ENCODE measurements at places on chromosomes 13 and 19.

DNA sequence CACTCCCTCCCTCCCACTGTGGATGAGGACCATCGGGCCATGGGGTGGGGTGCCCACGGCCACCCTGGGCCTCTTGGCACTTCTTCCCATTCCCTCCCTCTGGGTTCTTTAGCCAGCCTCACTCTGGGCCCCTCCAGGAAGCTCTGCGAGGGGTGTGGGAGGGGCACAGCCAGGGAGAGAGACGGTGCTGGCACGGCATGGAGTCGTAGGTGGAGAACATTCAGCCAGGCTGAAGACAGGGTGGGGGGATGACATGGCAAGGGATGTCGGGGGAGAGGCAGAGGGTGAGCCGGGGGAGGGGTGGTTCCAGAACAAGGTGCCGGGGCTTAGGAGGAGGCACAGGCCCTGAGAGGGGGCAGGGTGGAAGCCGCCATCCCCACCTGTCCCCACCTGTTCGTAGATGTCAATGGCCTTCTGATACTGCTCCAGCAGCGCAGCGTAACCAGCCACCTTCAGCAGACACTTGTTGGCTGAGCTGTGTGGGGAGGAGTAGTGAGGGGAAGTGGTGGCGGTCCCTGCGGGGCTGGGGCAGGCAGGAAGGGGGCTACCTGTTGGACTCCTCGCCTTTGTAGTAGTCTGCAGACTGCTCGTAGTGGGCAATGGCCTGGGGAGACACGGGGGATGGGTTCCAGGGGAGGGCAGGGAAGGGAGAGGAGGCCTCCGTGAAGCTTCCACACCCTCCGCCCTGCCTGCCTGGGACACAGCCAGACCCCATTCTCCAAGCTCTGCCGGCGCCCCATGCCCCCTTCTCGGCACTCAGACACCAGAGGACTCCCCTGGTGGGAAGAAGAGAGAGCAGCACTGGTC is 8.8 kb upstream of the KPTN start:
- H3K27ac ChIP-seq: no peak overlapping the region
- H3K36me3 ChIP-seq: peaks cover 8% of the 10 kb centered on the region
- DNase-seq: no peak
- peaks cover 1% of the 10 kb centered on the region for H3K27me3 ChIP-seq
- H3K4me3 ChIP-seq: no peak overlapping the region

DNA sequence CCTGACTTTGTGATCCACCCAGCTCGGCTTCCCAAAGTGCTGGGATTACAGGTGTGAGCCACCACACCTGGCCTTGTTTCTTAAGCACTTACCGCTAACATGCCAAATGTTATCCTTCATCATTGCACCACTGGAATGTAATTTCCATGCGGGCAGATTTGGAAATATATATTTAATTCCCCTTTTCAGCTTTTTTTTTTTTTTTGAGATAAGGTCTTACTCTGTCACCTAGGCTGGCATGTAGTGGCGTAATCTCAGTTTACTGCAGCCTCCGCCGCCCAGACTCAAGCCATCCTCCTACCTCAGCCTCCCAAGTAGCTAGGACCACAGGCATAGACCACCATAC is 4.3 kb upstream of the UPK1A start:
- no peaks in the 10 kb centered on the region for H3K27me3 ChIP-seq
- no peak overlapping the region for H3K4me3 ChIP-seq
- DNase-seq: no peak
- H3K36me3 ChIP-seq: peaks cover 34% of the 10 kb centered on the region

DNA sequence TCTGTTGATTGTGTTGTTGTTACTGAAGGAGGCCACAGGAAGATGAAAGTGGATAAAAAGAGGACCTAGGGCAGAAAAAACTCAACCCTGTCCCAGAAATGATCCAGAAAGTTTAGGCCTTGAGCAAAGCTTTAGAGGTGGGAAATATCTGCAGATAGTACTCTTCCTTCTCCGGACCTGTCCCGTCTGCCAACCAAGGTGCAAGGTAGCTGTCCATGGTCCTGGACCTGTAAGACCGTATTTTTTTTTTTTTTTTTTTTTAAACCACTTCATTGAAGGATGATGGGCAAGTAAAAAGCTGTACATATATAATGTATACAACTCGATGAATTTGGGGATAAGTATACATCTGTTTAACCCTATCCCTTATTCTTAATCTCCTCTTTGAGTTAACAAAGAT is 225.9 kb downstream of the OLFM4 start:
- no peaks in the 10 kb centered on the region for H3K4me1 ChIP-seq
- H3K27me3 ChIP-seq: no peaks in the 10 kb centered on the region
- no peaks in the 10 kb centered on the region for H3K36me3 ChIP-seq
- no peak for DNase-seq
- no peak overlapping the region for H3K4me3 ChIP-seq

GRCh38 chr19:20969898-20970297 is 46.8 kb downstream of the ZNF85 start:
- no peaks in the 10 kb centered on the region for H3K27me3 ChIP-seq
- DNase-seq: no peak
- no peak overlapping the region for H3K27ac ChIP-seq

DNA sequence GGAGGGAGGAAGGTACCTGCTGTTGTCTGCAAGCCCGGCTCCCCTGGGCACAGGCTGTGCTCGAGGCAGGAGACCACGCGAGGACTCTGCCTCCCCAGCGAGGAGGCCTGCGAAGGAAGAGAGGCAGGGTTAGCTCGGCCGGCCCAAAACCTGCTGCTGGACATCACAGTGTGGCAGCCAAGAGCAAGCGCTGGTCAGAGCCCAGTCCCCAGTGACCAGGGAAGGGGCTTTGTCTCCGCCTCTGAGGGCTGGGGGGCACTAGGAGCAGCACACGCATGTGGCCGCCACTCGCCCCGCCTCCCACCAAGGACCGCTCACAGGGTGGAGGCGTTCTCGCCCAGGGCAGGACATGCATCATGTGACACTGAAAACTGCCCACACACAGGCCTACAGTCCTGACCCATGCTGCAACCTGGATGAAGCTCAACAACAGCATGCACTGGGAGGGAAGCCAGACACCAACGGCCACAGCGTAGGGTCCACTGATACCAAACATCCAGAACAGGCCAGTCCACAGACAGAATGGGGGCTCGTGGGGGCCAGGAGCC is 8.5 kb downstream of the MIER2 start:
- H3K27me3 ChIP-seq: peaks cover 1% of the 10 kb centered on the region
- no peak overlapping the region for H3K27ac ChIP-seq
- no peak overlapping the region for H3K4me3 ChIP-seq
- H3K36me3 ChIP-seq: peaks cover 32% of the 10 kb centered on the region

GRCh38 chr13:35389535-35389934 is 87.0 kb downstream of the MAB21L1 start:
- no peak overlapping the region for H3K4me3 ChIP-seq
- H3K36me3 ChIP-seq: no peaks in the 10 kb centered on the region
- H3K27me3 ChIP-seq: no peaks in the 10 kb centered on the region
- no peak for DNase-seq
- H3K4me1 ChIP-seq: peaks cover 11% of the 10 kb centered on the region

DNA sequence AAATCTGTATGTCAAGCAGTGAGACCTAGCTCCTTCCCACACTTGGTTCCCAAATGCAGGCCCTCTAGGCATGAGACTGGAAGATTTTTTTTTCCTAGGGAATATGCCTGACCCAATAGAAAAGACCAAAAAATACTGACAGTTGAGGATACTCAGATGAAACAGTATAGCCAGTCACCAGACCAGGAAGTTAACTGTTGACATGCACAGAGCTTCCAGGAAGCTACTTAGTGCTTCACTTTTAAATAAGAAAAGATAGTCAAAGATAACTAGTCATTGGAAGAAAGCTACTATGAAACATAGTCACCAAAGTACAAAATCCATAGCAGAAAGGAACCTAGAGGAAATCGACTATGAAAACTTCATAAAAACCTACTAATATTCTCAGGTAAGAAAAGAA is 32.3 kb downstream of the BRCA2 start:
- H3K36me3 ChIP-seq: peaks cover 21% of the 10 kb centered on the region
- peaks cover 6% of the 10 kb centered on the region for H3K4me1 ChIP-seq
- H3K27me3 ChIP-seq: no peaks in the 10 kb centered on the region
- H3K27ac ChIP-seq: no peak overlapping the region
- no peak overlapping the region for H3K4me3 ChIP-seq
- DNase-seq: no peak

GRCh38 chr19:41351339-41352245 is 2.1 kb downstream of the TGFB1 start:
- peak overlapping the region; percentile 77 for H3K27ac ChIP-seq
- H3K4me3 ChIP-seq: peak overlapping the region; percentile 99
- DNase-seq: no peak
- peaks cover 30% of the 10 kb centered on the region for H3K4me1 ChIP-seq
- peaks cover 5% of the 10 kb centered on the region for H3K36me3 ChIP-seq

- no peaks in the 10 kb centered on the region for H3K4me1 ChIP-seq
- H3K4me3 ChIP-seq: peak overlapping the region; percentile 85
- DNase-seq: peak; percentile 89
- H3K27me3 ChIP-seq: peaks cover 4% of the 10 kb centered on the region
Measured at GRCh38 chr19:4328243-4328990, 10.2 kb downstream of the STAP2 start.

GRCh38 chr13:90307136-90307535 is 1040.4 kb upstream of the MIR17HG start:
- no peaks in the 10 kb centered on the region for H3K36me3 ChIP-seq
- H3K4me1 ChIP-seq: peaks cover 3% of the 10 kb centered on the region
- H3K27ac ChIP-seq: no peak overlapping the region
- DNase-seq: no peak
- no peak overlapping the region for H3K4me3 ChIP-seq
- no peaks in the 10 kb centered on the region for H3K27me3 ChIP-seq

DNA sequence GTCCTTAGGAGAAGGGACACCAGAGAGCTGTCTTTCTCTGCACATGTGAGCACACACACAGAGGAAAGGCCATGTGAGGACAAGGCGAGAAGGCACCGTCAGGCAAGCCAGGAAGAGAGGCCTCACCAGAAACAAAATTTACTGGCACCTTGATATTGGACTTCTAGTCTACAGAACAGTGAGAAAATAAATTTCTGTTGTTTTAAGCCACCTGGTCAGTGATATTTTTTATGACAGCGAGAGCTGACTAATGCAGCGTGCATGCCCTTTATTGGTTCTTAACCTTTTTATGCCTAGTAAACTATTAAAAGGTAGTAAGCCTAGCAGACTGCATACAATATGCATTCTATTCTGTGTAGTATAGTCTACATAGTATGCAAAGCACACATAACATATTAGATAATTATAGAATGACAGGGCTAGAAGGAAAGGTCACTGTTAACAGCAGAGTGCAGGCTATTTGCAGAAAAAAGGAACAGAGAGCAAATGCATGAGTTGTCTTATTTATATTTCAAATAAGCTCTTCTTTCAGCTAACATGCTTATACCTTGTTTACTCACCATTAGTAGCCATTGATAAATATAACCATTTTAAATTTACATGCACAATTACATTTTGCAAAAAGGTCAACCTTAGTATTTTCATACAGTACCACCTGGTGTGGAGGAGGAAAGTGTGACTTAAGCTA is 25.2 kb upstream of the KATNAL1 start:
- H3K4me3 ChIP-seq: no peak overlapping the region
- no peak overlapping the region for H3K27ac ChIP-seq
- H3K4me1 ChIP-seq: peaks cover 36% of the 10 kb centered on the region
- H3K27me3 ChIP-seq: peaks cover 3% of the 10 kb centered on the region
- DNase-seq: no peak
- no peaks in the 10 kb centered on the region for H3K36me3 ChIP-seq

Measured in HFFc6 (cell line).